ENCODE measurements at places on chromosomes 11 and 22. TPM values are rescaled to one million over a fixed set of nuclear protein-coding genes. Genes with fewer than 3 reads are reported as not detected.

The CASP5 gene
- total RNA-seq, result not detected

The NUP50 gene
- total RNA-seq, result 39.2 TPM

The LRRC75B gene
- 20.8 TPM for total RNA-seq

The POU2AF1 gene
- not detected for total RNA-seq

The PGA5 gene
- 10.9 TPM for total RNA-seq

The CLTCL1 gene
- total RNA-seq, result 2.3 TPM

The TRPM5 gene
- total RNA-seq, result 2.6 TPM

The NXPE1 gene
- total RNA-seq, result not detected

The ARHGAP20 gene
- 1.3 TPM for total RNA-seq

All from body of pancreas (tissue), 4 donors.